ENCODE measurements at places on chromosomes 4 and X. TPM values are rescaled to one million over a fixed set of nuclear protein-coding genes. Genes with fewer than 3 reads are reported as not detected.

Gene ZNF732
- total RNA-seq = 0.79 TPM

Gene CITED1
- total RNA-seq = not detected

Gene GPR82
- total RNA-seq = not detected

Gene PTTG2
- not detected for total RNA-seq

Gene SLC6A8
- total RNA-seq = 36.0 TPM

Measured in kidney epithelial cell (primary cell).